ENCODE measurements at places on chromosomes 5 and 9.

GRCh38 chr9:24801344-24801743, 255.6 kb upstream of the IZUMO3 start:
- no peak for DNase-seq

- no peak for DNase-seq
Observed at GRCh38 chr9:112892981-112893380, 2.3 kb upstream of the SLC46A2 start.

DNA sequence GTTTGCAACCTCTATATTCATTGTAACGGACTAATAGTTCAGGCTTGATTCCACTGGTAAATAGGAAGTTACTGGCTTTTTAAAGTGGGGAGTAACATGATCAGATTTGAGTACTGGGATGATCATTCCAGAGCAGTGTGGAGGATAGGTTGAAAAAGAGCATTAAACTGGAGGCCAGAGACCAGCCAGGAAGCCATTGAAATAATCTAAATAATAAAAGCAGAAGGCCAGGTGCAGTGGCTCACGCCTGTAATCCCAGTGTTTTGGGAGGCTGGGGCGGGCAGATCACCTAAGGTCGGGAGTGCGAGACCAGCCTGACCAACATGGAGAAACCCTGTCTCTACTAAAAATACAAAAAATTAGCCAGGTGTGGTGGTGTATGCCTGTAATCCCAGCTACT, 56.0 kb upstream of the MSX2 start:
- no peak for DNase-seq

- no peak for DNase-seq
Observed at GRCh38 chr5:68482199-68482598, 266.6 kb downstream of the PIK3R1 start.

DNA sequence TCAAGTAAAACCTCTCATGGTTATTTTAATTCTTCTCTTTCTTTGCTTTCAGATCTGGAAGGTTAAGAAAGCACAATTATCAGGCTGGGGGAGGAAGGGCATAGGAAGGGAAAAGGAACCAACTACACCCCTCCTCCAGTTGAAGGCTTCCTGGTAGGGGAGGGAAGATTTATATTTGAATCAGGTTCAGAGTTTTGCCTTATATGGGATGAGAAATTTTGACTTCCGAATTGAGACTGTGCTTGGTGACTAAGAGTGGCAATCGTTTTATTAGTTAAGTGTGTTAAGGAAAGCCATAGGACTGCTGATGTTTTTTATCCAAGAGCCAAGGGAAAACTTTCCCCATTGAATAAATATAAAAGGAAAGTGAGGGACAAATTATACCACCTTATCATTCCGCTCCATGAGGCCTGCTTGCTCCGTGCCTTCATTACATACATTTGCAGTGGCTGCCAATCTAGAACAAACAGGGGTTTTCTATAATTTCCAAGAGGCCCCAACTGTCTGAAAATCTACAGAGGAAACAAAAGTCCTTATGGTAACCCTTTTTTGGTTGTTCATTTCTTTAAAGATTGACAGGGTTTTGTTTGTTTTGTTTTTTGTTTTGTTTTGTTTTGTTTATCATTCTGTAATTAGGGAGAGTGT, 115.7 kb upstream of the EPB41L4A start:
- no peak for DNase-seq

GRCh38 chr5:114118511-114118910, 243.4 kb upstream of the KCNN2 start:
- DNase-seq = no peak

DNA sequence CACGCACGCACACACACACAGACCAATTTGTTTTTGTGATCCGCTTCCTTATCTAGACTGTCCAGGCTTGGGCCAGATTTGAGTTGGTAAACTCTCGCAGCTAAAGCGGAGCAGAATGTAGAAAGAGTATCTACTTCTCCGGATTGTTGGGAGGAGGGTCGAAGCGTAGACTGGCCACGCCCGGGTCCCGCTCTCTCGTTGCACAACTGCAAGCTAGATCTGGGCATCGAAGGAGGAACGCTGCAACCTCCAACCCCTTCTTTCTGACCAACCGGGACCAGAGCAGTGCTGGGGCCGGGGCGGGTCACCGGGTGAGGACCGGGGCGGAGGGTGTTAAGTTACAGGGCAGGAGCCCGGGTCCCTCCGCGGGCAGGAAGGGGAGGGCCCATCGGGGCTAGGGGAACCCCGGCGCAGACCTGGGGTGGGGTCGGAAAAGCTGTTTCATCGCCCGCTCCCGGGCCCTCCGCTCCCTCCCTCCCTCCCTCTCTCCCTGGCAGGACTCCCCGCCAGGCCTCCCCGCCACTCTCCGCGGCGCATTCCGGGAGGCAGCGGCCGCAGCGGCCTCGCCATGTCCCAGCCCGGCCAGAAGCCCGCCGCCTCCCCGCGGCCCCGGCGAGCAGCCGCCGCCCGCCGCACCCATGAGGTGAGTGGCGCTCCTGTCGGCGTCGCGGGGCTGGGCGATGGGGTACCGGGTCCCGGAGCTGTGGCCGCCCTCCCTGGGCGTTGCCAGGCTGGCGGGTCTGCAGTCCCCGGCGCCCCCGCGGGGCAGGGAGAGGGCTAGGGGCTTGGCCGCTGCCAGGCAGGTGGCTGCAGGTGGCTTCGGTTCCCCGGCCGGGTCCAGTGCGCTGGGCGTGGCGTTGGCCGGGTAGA, at the start of gene CAST:
Gene CAST, plus strand, starts transcription at position 522 of the 870 bp plus-strand sequence. Its CDS starts 47 bp downstream, at position 569.
- DNase-seq = peak; percentile 88

DNA sequence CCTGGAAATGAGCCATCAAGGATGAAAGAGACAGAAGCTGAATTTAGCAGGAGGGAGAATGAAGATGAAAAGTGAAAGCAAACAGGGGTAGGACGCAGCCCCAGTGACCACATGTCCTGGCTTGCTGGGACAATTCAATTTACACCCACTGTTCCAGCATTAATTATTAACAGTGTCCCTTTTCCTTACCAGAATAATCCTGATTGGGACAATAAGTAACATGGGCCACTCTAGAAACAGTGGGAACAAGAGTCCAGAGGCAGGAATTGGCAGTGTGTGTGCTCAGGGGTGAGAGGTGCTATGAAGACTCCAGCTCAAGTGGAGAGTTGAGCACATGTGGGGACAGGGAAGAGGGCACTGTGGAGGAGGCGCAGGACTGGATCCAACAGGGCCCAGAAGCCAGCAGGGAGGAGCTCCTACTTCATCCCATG, 147.1 kb downstream of the C5orf15 start:
- no peak for DNase-seq

DNA sequence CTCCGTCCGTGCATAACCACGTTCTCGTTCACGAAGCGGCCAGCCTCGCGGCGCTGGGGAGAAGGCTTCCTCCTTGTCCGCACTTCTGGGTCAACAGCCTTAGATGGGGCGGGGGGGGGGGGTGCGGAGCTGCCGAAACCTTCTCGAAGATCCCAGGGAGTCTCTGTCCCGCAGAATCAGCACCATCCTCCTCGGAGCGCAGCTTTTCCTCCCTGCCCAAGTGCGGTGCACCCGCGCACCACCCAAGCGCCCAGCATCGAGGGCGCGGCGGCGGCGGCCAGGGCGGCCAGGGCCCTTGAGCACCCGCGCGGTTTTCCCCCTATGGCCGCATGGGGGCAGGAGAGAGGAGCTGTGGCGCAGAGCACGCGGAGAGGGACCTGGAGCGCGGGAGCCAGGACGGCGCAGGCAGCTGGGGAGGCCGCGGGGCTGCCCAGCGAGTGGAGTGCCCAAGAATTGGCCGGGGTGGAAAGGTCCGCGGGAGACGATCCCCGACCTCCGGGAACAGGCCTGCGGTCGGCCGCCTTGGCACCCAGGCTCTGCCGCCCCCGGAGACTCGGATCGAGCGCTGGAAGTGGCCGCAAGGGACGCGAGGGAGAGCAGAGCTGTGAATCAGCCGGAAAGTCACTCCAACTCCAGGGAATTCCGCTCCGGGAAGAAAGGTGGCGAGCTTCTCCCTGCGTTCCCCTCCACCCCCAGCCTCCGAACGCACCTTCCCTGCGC, 43.1 kb downstream of the TMEM174 start:
- DNase-seq = peak; percentile 85

DNA sequence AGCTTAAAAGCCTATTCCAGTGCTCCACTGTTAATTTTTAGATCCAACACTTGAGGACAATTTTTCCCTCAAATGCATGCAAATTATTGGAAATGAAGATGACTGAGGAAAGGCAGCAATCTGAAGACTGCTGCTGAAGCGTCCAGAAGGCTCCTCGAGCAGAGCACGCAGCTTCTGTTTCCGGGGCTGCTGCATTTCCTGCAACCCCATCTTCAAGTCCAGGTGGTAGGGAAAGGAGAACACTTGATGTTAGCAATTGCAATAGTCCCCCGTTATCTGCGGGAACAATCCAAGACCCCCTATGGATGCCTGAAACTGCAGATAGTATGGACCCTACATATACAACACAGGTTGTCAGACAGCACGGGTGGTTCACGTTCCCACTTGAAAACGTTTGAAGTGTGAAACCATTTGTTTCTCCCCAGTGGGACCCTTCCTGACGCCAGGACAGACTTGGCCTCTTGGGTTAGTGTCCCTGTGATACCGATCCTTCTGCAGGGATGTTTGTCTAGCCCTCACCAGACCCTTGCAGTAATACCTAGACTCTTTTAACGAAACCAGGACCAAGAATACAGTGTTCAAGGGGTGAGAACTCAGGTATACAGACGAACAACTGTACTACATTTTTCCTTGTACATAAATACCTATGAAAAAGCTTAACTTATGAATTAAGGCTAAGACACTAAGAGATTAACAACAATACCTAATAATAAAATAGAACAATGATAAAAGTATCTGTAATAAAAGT, 152.3 kb downstream of the HSD17B3 start:
- peak; percentile 63 for DNase-seq

DNA sequence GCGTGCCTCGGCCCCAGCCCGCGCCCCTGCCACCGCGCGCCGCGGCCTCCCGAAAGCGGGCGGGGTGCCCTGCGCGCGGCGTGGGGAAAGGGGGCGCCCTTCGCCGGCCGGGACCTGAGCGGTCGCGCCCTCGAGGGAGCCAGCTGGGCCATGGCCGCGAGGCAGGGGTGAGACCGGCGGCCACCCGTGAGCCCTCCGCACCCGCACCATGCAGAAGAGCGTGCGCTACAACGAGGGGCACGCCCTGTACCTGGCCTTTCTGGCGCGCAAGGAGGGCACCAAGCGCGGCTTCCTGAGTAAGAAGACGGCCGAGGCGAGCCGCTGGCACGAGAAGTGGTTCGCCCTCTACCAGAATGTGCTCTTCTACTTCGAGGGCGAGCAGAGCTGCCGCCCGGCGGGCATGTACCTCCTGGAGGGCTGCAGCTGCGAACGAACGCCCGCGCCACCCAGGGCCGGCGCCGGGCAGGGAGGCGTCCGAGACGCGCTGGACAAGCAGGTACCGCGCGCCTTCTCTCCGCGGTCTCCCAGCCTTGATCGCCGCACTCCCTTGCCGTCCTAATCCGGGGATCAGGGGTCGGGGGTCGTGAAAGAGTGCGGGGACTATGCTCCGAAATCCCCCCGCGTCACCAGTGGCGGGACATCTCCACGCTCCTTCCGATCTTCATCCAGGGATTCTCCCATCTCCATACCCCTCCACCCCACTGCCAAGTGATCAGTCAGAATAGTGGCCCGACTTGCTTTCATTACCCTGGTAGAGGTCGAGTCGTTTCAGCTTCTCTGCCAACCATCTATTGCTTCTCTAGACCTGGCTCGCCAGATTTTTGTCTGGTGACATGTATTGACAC, 590 bp downstream of the RASGRF2 start:
- DNase-seq = peak; percentile 83

- DNase-seq = no peak
Observed at GRCh38 chr5:158317507-158317906, 458.6 kb upstream of the CLINT1 start.

GRCh38 chr9:82721593-82721992, 341.3 kb downstream of the RASEF start:
- DNase-seq = no peak

DNA sequence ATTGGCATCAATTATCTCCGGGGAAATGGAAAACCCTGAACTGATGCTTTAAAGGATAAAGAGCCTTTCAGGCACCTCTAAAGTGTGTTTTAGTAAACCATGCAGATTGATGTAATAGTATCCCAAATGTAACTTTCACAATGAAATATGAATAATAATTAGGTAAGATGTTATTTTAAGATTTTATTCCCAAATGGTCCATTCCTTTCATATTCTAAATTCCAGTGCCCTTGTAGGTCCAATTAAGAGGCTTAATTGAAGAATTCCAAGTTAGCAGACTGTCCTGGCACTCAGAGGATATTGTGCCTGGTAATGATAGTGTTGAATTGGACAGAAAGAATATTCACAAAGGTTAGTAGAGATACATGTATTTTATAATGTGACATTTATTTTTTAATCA, 352.5 kb upstream of the NUDT12 start:
- no peak for DNase-seq

DNA sequence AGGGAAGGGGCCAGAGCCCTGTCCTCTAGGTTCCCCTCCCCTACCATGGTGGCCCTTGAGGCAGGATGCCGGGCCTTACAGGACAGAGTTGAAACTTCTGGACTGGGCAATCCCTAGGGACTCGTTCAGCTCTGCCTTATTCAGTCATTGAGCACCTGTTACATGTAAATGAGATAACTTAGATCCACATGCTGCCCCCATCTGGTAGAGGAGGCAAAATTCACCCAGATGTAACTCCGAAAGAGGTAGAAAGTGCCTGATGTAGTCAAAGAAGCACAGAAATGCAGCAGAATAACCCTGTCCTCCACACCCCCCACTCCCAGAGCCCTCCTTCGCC, 1.5 kb downstream of the GGTA1 start:
- DNase-seq = peak; percentile 69

DNA sequence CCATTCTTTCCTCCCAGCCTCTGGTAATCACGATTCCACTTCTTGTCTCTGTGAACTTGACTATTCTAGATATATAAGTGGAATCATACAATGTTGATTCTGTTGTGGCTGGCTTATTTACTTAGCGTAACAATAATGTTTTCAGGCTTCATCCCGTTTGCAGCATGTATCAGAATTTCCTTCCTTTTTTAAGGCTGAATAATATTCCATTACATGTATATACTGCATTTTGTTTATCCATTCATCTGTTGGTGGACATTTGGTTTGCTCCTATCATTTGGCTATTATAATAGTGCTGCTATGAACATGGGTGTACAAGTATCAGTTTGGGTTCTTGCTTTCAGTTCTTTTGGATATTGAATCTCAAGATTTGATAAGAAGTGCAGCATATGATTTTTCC, 239.7 kb upstream of the ZNF608 start:
- no peak for DNase-seq

- DNase-seq = no peak
Observed at GRCh38 chr5:131945551-131946168, at the start of gene MEIKIN. MEIKIN (minus strand) TSS chr5:131945663; CDS start chr5:131945505, 158 bp downstream.

GRCh38 chr5:106399391-106399790, 1271.3 kb downstream of the EFNA5 start:
- no peak for DNase-seq

Data from activated CD8-positive, alpha-beta memory T cell treated with anti-CD3 and anti-CD28 coated beads for 24 hours (primary cell).